T-helper 2 cell (primary cell): ENCODE measurements at places on chromosomes 3 and 15.

GRCh38 chr15:96629511-96629910 is 299.0 kb downstream of the NR2F2 start:
- DNase-seq: no peak

DNA sequence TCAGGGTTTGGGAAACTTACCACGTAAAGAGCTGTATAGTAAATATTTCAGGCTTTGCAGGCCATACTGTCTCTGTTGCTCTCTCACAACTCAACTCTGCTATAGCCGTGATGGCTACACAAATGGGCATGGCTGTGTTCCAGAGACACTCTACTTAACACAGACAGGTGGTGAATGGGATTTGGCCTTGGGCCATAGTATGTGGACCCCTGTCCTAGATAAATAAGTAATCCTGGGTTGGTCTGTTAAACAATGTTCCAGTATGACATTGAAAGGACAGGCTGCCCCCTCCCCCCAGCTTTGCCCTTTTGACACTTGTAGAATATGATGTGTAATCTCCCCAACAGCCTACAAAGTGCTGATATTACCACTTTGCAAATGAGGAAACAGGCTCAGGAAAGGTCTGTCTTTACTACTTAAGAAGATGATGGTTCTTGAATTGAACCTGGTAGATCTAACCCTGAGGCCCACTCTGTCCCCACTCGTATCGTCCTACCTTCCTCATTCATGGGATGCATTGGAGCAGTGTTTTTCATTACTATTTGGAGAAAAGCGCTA is 38.4 kb downstream of the SLCO3A1 start:
- DNase-seq: no peak

GRCh38 chr3:122594025-122594424 is 16.6 kb downstream of the PARP15 start:
- DNase-seq: no peak

DNA sequence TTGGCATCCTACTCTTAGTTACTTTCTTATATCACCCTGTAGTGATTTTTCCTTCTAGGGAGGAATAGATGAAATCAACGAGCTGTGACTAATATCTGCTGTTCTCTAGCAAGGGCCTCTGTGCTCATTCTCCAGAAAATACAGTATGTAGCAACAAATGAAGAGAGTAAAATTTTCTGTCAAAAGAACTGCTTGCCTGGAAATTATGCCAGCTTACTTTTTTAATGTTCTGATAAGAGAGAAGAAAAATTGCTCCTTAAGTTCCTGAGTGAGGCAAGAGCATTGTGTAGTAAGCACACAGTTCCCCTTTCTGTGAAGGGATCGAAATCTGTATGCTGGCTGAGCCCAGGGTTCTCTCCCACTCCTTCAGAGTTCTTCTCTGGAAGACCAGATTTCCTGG is 51.4 kb upstream of the GK5 start:
- DNase-seq: no peak

- no peak for DNase-seq
These were observed 87.2 kb downstream of the PRICKLE2 start for GRCh38 chr3:64138046-64138445.

GRCh38 chr3:72295276-72295961 is 510.5 kb upstream of the PROK2 start:
- DNase-seq: no peak

DNA sequence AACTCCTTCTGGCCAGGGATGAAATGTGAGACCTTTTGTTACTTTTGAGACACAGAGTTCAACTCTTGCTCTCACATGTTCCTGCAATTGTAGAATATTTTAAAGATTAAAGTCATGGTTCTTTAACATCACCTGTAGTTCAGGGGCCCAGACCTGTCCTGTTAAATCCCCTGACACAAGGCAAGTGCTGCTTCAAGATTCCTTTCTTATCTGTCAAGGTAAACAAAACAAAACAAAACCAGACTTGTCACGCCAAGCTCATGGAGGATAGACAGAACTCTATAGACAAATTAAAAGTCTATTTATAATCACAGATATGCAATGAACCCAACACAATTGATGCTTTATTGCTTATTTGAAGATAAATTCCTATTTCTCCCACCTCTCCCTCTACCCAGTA is 48.6 kb upstream of the NEDD4 start:
- no peak for DNase-seq

- DNase-seq: no peak
These were observed 4.7 kb downstream of the PXYLP1 start for GRCh38 chr3:141236361-141236760.

- no peak for DNase-seq
These were observed 343.5 kb upstream of the ICE2 start for GRCh38 chr15:60822403-60822802.

DNA sequence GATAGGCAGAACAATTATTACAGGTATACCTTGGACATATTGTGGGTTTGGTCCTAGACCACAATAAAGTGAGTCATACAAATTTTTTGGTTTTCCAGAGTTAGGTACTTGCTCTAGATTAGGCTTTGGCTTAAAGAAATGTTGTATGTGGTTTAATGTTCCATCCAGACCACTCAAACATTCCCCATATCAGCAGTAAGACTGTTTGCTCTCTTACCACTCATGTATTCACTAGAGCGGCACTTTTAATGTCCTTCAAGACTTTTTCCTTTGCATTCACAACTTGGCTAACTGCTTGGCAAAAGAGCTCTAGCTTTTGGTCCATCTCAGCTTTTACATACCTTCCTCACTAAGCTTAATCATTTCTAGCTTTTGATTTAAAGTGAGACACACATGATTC is 250.5 kb upstream of the SETMAR start:
- no peak for DNase-seq

DNA sequence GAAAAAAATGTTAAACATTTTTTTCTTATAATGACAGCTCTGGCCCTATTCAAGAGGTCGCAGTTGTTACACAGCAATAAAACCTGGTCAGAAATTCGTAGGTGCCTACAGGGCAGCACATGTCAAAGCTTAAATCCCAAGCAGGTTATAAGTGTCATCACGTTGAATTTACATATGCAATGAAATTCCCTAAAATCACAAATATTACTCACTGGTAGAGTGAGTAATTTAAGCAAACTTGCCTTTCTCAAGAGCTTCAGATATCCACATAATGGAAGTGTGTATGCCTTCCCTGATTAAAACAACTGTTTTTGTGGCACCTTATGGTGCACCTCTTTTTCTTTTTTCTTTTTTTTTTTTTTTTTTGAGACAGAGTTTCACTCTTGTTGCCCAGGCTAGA is 90.7 kb upstream of the FNDC3B start:
- DNase-seq: no peak

DNA sequence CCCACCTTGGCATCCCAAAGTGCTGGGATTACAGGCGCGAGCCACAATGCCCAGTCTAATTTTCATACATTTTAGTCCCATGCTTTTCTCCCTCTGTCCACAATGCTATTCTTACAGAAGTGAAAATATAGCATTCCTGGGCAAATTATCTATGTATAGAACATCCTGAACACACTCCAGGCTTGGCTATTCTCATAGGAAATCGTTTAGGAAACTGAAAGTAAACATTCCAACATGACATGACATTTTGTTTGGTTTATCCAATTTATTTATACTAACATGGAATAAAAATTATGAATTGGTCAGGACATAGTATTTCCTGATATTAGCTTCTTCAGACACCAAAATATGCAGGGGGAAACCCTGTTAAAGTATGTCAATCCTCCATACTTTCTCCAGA is 52.6 kb downstream of the SYNM start:
- no peak for DNase-seq

DNA sequence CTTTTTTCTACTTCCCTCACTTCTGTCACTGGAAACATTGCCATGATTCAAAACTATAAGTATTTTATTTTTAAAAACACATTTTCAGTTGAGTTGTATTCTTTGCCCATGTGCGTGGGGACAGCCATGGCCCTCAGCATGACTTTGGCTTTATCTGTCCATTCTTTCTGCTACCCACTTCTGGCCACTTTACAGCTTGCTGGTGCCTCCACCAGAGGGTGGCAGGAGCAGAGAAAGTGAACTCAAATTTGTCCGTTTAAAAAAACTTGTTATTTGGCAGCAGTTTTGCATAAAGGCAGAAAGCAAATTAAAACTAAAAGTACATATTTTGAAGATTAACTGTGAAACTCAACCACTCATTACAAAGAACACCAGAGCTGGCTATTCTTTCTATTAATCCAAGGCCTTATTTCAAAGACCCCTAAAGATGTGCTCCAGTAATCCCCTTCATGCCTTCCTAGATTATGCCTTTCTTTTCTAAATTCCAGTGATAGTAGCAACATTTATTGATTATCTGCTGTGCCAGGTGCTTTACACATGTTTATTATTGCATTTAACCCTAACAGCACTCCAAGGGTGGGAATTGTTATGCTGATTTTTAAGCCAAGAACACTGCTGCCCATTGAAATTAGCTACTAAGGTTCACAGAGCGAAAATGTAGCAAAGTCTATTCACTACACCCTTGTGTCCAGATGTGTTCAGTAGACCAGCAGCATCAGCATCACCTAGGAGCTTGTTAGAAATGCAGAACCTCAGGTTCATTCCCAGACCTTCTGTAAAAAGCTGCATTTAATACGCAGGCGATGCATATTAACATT is 134.8 kb downstream of the THRB start:
- no peak for DNase-seq

- no peak for DNase-seq
These were observed 219.9 kb downstream of the CHST2 start for GRCh38 chr3:143339451-143339850.

GRCh38 chr3:150755902-150756301 is 7.1 kb downstream of the SIAH2 start:
- no peak for DNase-seq

GRCh38 chr3:121443456-121443855 is 102.3 kb downstream of the POLQ start:
- no peak for DNase-seq

DNA sequence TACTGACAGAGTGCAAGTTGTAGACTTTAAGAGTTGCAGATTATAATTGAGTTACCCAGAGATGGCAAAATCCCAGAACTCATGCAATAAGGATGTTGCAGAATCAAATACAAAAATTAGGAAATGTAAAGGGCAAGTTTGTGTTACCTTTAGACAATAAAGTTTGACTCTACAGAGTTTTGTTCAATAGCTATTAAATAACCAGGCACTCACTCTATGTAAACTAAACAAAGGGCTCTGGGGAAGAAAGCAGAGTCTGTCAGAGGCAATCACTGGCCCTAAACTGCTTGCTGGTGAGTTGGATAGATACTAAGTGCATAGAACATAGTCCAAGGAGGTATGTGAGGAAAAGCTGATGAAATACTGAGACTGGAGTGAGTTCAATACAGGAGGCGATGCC is 40.0 kb upstream of the PLCL2 start:
- DNase-seq: no peak

GRCh38 chr15:100775581-100776185 is 103.9 kb upstream of the ALDH1A3 start:
- no peak for DNase-seq

GRCh38 chr15:81021321-81021720 is 20.6 kb downstream of the TLNRD1 start:
- DNase-seq: no peak

DNA sequence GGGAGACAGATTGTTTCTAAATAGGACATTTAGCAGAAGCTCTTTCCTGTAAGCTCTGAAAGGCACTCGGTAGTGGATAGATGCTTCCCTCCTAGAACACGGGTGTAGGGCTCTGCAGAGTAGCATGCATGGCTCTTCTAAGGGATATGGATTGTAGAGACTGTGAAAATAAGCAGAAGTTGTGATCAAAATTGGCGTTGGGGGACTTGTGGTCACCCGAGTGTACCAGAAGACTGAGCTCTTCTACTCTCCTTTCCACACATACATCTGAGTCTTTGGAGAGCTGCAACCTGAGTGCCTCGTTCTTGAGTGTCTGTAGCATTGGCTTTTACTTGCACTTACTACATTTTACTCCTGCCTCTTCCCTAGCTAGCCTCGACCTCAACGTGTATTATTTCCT is 197.7 kb downstream of the LPP start:
- no peak for DNase-seq

- no peak for DNase-seq
These were observed 928.8 kb upstream of the ALCAM start for GRCh38 chr3:104437891-104438290.

GRCh38 chr3:158107605-158108444 is 1.6 kb upstream of the SHOX2 start:
- DNase-seq: no peak

DNA sequence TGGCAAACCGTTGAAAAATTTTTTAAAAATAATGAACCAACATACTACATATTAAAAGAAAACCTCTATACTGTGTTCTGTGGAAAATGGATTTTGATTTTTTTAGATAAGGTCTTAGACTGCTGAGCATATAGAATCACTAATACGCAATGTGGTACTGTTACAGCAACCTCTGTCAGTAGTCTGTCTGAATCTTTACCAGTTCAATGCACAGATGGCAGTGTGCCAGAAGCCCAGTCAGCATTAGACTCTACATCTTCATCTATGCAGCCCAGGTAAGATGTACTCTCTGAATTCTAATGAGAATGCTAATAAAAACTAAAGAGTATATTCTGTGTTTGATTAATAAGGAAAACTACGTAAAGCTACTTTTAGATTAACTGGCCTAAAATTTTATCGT is 31.3 kb upstream of the FAH start:
- DNase-seq: no peak

GRCh38 chr3:60555686-60556354 is 695.4 kb downstream of the FHIT start:
- DNase-seq: no peak

DNA sequence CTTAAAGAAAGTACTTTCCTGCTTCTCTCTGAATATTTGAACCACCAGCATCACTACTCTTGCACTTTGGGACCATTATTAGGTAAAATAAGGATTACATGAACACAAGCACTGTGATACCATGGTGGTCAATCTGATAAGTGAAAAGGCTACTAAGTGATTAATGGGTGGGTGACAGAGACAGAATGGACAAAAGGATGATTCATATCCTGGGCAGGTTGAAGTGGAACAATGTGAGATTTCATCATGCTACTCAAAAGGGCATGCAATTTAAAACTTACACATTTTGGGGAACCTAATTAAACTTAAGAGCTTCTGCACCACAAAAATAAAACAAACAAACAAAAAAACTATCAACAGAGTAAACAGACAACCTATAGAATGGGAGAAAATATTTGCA is 172.0 kb upstream of the CD96 start:
- DNase-seq: no peak

DNA sequence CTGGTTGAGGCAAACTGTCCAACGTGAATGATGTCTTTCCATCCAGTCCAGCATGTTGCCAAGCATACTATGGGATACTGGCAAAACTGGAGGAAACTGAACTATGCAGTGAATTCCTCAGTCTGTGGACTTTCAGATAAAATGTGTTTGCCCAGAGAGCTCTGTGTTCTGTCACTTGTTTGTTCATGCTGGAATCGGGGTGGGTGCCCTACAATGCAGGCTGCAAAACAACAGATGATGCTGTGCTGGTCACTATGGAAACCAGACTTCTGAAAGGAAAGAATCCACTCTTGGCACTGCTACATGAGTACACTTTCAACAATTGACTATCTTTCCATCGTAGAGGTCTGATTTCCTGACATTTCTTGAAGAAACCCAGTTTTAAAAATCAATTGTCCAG is 272.5 kb upstream of the ARHGEF26 start:
- DNase-seq: no peak
